Endothelial cell of umbilical vein (primary cell): ENCODE measurements at places on chromosomes 7 and 10. TPM values are rescaled to one million over a fixed set of nuclear protein-coding genes. Genes with fewer than 3 reads are reported as not detected.

GRCh38 chr7:148091882-148092281, 498.7 kb upstream of the C7orf33 start:
- no peak overlapping the region for H3K4me3 ChIP-seq
- no peak overlapping the region for H3K27ac ChIP-seq

- no peak overlapping the region for H3K4me3 ChIP-seq
- no peak for DNase-seq
- H3K27me3 ChIP-seq: no peaks in the 10 kb centered on the region
- H3K27ac ChIP-seq: no peak overlapping the region
- peaks cover 3% of the 10 kb centered on the region for H3K4me1 ChIP-seq
Measured at GRCh38 chr10:70537398-70538194, 59.0 kb downstream of the PALD1 start.

DNA sequence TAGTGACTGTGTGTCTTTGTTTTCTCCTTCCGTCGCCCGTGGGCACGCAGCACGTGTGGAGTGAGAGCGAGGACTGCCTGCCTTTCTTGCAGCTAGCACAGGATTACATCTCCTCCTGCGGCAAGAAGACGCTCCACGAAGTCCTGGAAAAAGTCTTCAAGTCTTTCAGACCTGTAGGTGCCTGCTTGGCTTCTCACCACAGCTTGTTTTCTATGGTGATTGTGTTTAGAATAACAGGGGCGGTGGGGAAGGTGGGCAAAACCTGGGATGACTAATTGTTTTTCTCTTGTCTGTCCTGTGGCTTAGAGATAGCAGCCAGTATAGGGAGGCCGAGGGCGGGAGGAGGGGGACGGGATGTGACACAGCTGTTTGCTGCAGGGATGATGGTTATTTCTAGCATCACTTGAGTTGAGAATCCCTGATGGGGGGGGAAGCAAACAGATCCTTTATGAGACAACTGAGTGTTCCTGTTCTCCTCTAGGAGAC, 11.4 kb downstream of the MTURN start:
- H3K27me3 ChIP-seq: no peaks in the 10 kb centered on the region
- no peak overlapping the region for H3K4me3 ChIP-seq
- no peak overlapping the region for H3K27ac ChIP-seq

DNA sequence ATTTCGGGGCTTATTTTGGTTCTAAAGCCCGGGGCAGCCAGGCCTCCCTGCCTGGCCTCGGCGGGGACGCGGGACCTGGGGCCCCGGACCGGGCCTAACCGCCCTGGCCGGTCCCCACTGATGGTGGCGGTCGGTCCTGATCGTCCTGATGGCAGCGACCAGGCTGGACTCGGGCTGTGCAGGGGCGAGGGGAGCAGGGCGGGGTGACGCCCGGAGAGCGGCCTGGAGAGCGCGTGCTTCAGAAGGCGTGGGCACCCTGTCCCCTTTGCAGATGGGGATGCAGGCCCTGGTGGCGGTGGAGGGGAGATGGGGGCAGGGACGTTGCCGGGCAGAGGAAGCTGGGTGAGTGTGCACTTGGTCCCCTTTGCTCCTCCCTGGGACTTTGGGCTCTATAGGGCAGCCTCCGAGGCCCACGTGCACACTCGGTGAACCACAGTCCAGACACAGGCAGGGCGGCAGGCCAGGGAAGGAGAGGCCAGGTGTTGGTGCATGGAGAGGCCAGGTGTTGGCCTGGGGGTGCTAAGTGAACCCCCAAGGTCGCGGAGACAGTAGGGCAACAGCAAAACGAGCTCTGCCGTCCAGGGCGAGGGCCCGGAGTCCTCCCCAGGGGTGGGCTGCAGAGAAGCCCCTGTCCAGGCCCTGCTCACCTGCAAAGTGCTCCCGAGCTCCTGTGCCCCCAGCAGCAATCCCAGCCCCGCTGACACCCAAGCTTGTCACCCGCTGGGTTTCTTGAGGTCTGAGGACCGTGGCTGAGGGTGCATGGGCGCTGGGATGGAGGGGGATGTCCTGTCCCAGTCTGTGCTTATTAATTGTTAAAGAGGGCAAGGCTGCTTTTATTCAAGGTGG, 42.4 kb upstream of the FAM20C start:
- H3K27ac ChIP-seq: peak overlapping the region; percentile 79
- no peak for DNase-seq
- H3K27me3 ChIP-seq: no peaks in the 10 kb centered on the region
- peak overlapping the region; percentile 44 for H3K4me3 ChIP-seq
- H3K4me1 ChIP-seq: peaks cover 9% of the 10 kb centered on the region

- DNase-seq: no peak
Measured at GRCh38 chr10:109892931-109893330, 30.4 kb downstream of the XPNPEP1 start.

GRCh38 chr7:4561795-4562194, 120.3 kb upstream of the FOXK1 start:
- no peaks in the 10 kb centered on the region for H3K4me1 ChIP-seq
- no peak for DNase-seq
- H3K4me3 ChIP-seq: no peak overlapping the region
- no peaks in the 10 kb centered on the region for H3K27me3 ChIP-seq

- DNase-seq: no peak
- H3K4me1 ChIP-seq: no peaks in the 10 kb centered on the region
- H3K27me3 ChIP-seq: no peaks in the 10 kb centered on the region
- no peak overlapping the region for H3K27ac ChIP-seq
- H3K36me3 ChIP-seq: no peaks in the 10 kb centered on the region
Measured at GRCh38 chr7:19567011-19567410, 141.8 kb downstream of the POLR1F start.

DNA sequence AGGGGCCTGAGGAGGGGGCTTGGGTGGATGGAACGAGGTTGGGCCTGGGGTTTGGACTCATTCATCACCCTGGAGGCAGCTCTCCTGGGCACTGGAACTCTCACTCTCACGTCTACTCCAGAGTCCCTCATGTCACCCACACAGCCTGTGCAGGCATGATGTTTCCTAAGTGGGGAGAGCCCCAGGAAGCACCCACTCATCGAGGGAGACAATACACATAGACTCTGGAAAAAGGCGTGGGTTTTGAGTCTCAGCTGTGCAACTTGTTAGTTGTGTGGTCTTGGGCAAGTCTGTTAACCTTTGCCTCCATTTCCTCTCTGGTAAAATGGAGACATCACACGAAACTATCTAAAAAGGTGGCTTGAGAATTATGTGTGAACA, 25.9 kb upstream of the RBM20 start:
- H3K4me1 ChIP-seq: no peaks in the 10 kb centered on the region
- H3K27ac ChIP-seq: no peak overlapping the region
- no peak for DNase-seq
- H3K36me3 ChIP-seq: no peaks in the 10 kb centered on the region
- H3K4me3 ChIP-seq: no peak overlapping the region
- peaks cover 8% of the 10 kb centered on the region for H3K27me3 ChIP-seq

The AKR1C8 gene
- not detected in 2 replicates for total RNA-seq

The SGCE gene
- 53.3 and 57.7 TPM in 2 replicates for total RNA-seq

The PILRA gene
- 0.53 and 1.3 TPM in 2 replicates for total RNA-seq

The TACC2 gene
- total RNA-seq: 39.9 and 46.2 TPM in 2 replicates

The ACBD5 gene
- total RNA-seq: 19.5 and 21.5 TPM in 2 replicates

The TMEM236 gene
- 0.24 TPM in 1 of 2 replicates, not detected in the other for total RNA-seq

The PRF1 gene
- not detected in 2 replicates for total RNA-seq
